ENCODE measurements at places on chromosomes 2 and 18.

- H3K27ac ChIP-seq = no peak overlapping the region
- H3K4me3 ChIP-seq = no peak overlapping the region
- no peaks in the 10 kb centered on the region for H3K4me1 ChIP-seq
Observed at GRCh38 chr2:42888321-42889245, 96.2 kb upstream of the HAAO start.

DNA sequence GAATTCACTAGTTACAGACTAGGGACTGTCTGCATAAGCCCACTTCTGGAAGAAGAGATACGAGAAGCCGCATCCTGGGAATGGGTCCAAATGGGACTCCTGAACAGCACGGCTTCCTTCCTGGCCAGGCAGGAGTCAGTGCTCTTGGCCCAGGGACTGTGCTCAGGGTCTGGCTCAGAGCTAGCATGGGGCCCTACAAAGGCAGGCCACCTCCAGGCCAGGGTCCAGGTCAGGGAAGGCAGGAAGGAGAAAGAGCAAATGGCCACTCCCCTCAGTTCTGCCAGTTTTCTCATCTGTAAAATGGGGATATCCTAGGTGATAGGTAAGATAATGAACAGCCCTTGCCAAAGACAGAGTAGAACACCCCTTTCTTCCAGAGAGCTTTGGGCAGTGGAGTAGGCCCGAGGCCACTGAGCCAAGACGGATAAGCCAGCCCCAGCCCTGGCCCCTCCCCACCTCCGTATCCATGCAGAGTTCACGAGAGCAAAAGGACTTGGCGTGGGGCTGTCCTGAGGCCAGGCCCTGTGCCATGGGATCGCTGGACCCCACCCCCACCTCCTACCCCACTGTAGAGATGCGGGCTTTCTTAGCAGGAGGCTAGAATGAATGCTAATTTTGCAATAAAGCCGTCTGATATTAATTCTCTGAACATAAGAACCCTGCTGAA lies 190.1 kb downstream of the MGAT5 start:
- H3K4me3 ChIP-seq = no peak overlapping the region
- H3K27ac ChIP-seq = peak overlapping the region; percentile 12
- H3K4me1 ChIP-seq = no peaks in the 10 kb centered on the region
- no peak for DNase-seq

- H3K27me3 ChIP-seq = no peaks in the 10 kb centered on the region
- no peaks in the 10 kb centered on the region for H3K36me3 ChIP-seq
- no peak for DNase-seq
- H3K4me1 ChIP-seq = no peaks in the 10 kb centered on the region
- H3K4me3 ChIP-seq = no peak overlapping the region
Observed at GRCh38 chr18:42475157-42475556, 520.1 kb downstream of the PIK3C3 start.

DNA sequence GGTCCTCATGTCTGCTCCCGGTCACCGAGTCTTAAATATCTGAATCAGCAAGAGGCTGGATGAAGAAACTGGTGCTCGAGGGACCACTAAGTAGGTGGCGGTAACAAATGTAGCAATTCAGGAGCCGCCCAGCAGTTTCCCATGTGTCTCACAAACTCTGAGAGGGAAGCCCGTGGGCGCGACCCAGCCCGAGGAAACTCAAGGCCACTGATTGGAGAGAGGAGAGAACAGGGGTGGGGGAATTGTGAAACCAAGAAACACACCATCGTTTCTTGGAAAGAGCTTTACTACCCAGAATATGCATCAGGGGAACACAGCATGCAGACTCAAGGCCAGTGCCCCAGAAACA lies 10.8 kb downstream of the MLPH start:
- H3K27ac ChIP-seq = no peak overlapping the region
- no peaks in the 10 kb centered on the region for H3K4me1 ChIP-seq
- H3K36me3 ChIP-seq = no peaks in the 10 kb centered on the region

- no peak overlapping the region for H3K4me3 ChIP-seq
- H3K36me3 ChIP-seq = no peaks in the 10 kb centered on the region
- no peak overlapping the region for H3K27ac ChIP-seq
- DNase-seq = no peak
- H3K27me3 ChIP-seq = no peaks in the 10 kb centered on the region
Observed at GRCh38 chr2:74253971-74254310, 55.5 kb downstream of the MTHFD2 start.

GRCh38 chr2:12964904-12965539 lies 248.3 kb downstream of the TRIB2 start:
- H3K27ac ChIP-seq = no peak overlapping the region
- peaks cover 24% of the 10 kb centered on the region for H3K27me3 ChIP-seq
- no peak for DNase-seq
- H3K4me1 ChIP-seq = no peaks in the 10 kb centered on the region

DNA sequence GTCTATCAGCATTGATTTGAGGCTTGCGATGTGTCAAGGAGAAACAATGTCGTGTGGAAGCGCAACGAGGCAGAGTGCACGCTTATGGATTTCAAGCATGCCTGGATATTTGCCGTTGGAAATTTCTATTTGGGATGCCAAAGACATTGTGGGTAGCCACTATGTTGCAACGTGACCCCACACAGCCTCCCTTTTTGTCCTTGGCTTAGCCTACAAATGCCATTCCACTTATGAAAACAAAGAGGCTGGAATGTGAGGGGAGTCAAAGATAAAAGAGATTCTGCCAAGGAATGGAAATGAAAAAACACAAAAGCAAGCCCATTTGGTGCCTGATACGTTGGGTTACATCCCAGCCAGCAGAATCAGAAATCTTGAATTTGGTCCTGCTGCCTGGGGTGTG lies 721.2 kb downstream of the GALR1 start:
- no peaks in the 10 kb centered on the region for H3K27me3 ChIP-seq
- H3K36me3 ChIP-seq = no peaks in the 10 kb centered on the region
- H3K4me3 ChIP-seq = no peak overlapping the region
- no peak for DNase-seq
- H3K4me1 ChIP-seq = no peaks in the 10 kb centered on the region

- no peak for DNase-seq
- no peak overlapping the region for H3K27ac ChIP-seq
- H3K27me3 ChIP-seq = peaks cover 7% of the 10 kb centered on the region
- H3K36me3 ChIP-seq = no peaks in the 10 kb centered on the region
- H3K4me1 ChIP-seq = no peaks in the 10 kb centered on the region
- no peak overlapping the region for H3K4me3 ChIP-seq
Observed at GRCh38 chr18:15198116-15198389, 450.1 kb downstream of the ANKRD30B start.

GRCh38 chr18:51082571-51083267 lies 52.7 kb downstream of the SMAD4 start:
- H3K4me1 ChIP-seq = peaks cover 19% of the 10 kb centered on the region
- no peaks in the 10 kb centered on the region for H3K27me3 ChIP-seq
- H3K27ac ChIP-seq = peak overlapping the region; percentile 78
- H3K36me3 ChIP-seq = peaks cover 83% of the 10 kb centered on the region

DNA sequence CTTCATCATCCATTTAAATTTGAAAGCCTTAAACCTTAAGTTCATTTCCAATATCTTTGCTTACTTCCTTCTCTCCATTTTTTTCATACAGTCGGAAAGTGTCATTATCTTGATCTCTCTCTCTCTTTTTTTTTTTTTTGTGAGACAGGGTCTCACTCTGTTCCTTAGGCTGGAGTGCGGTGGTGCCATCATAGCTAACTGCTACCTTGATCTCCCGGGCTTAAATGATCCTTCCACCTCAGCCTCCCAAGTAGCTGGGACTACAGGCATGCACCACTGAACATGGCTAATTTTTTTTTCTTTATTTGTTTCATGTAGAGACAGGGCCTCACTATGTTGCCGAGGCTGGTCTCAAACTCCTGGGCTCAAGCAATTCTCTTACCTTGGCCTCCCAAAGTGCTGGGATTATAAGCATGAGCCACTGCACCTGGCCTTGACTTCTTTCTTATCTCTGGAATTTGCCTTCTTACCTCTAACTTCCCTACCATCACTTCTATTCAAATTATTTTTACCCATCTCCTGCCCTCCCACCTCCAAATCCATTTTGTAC lies 222.2 kb downstream of the MYCN start:
- no peak overlapping the region for H3K27ac ChIP-seq
- no peaks in the 10 kb centered on the region for H3K36me3 ChIP-seq
- no peak for DNase-seq
- H3K4me3 ChIP-seq = no peak overlapping the region
- H3K4me1 ChIP-seq = no peaks in the 10 kb centered on the region

- no peaks in the 10 kb centered on the region for H3K4me1 ChIP-seq
- no peak overlapping the region for H3K27ac ChIP-seq
- no peak overlapping the region for H3K4me3 ChIP-seq
- peaks cover 10% of the 10 kb centered on the region for H3K27me3 ChIP-seq
- H3K36me3 ChIP-seq = no peaks in the 10 kb centered on the region
Observed at GRCh38 chr18:3840766-3841165, 390.8 kb downstream of the TGIF1 start.

DNA sequence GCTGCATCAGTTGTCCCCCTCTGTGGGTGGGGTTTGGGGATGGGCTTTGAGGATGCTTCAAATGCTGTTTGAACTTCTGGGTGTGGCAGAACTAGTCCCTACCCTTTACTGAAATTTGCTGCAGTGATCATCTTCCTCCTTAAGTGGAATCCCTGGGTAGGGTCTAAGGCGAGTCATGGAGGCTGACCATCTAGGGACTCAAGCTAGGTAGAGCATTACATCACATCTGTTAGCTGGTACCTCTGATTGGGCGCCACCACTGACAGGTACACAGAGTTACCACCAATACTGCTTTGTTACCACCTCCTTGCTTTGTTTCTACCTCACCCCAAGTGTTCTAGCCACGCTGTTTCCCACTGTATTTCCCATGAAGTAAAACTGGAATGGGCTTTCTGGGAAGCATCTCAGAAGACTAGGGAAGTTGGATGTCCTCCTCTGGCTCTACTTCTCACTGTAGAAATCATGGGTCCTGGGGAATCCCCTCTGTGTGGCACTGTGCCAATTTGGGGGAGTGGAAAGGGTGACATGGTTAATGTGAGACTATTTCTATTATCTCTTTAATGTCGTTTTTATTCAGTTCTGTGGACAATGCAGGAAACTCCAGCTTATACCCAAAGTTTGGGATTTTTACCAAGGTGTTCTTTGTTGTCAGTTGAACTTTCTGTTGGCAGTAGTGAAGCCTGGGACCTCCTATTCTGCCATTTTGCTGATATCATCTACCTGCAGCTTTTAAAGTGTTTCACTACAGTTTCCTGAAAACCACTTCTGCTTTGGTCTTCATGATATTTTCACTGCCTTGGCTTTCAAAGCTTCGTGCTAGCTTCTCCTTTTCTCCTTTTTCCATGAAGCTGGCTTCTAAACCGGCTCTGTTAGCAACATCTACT lies 14.5 kb upstream of the SULT1C4 start:
- peaks cover 2% of the 10 kb centered on the region for H3K27me3 ChIP-seq
- H3K4me3 ChIP-seq = no peak overlapping the region

- H3K27me3 ChIP-seq = peaks cover 2% of the 10 kb centered on the region
- no peak for DNase-seq
- no peak overlapping the region for H3K4me3 ChIP-seq
- H3K36me3 ChIP-seq = peaks cover 3% of the 10 kb centered on the region
- H3K27ac ChIP-seq = no peak overlapping the region
- no peaks in the 10 kb centered on the region for H3K4me1 ChIP-seq
Observed at GRCh38 chr2:128422571-128422970, 103.9 kb upstream of the HS6ST1 start.

DNA sequence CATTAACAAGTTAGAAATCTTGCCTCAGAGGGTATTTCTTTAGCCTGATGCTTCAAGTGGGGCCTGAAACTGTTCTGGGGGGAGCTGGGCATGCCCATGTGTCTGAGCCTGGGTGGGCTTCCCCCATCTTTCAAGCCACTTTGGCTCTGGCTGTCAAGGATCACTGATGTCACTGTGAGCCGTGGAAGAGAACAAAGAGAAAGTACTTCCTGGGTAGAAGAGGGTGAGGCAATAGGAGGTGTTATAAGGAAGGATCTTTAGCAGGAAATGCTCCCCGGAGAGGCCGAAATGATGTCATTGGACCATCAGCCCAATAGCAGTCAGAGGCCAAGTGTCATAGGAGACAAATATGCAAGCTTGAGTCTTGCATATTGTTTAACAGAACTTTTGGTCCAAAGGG lies 228.4 kb upstream of the MEX3C start:
- H3K36me3 ChIP-seq = no peaks in the 10 kb centered on the region
- DNase-seq = no peak
- no peaks in the 10 kb centered on the region for H3K4me1 ChIP-seq
- H3K27ac ChIP-seq = no peak overlapping the region
- peaks cover 12% of the 10 kb centered on the region for H3K27me3 ChIP-seq

- H3K36me3 ChIP-seq = no peaks in the 10 kb centered on the region
- no peak overlapping the region for H3K4me3 ChIP-seq
- peaks cover 3% of the 10 kb centered on the region for H3K27me3 ChIP-seq
Observed at GRCh38 chr2:170533156-170533555, 182.0 kb upstream of the SP5 start.

- H3K4me1 ChIP-seq = no peaks in the 10 kb centered on the region
- no peak for DNase-seq
- no peaks in the 10 kb centered on the region for H3K27me3 ChIP-seq
Observed at GRCh38 chr2:7765236-7765635, 848.0 kb downstream of the RNF144A start.

DNA sequence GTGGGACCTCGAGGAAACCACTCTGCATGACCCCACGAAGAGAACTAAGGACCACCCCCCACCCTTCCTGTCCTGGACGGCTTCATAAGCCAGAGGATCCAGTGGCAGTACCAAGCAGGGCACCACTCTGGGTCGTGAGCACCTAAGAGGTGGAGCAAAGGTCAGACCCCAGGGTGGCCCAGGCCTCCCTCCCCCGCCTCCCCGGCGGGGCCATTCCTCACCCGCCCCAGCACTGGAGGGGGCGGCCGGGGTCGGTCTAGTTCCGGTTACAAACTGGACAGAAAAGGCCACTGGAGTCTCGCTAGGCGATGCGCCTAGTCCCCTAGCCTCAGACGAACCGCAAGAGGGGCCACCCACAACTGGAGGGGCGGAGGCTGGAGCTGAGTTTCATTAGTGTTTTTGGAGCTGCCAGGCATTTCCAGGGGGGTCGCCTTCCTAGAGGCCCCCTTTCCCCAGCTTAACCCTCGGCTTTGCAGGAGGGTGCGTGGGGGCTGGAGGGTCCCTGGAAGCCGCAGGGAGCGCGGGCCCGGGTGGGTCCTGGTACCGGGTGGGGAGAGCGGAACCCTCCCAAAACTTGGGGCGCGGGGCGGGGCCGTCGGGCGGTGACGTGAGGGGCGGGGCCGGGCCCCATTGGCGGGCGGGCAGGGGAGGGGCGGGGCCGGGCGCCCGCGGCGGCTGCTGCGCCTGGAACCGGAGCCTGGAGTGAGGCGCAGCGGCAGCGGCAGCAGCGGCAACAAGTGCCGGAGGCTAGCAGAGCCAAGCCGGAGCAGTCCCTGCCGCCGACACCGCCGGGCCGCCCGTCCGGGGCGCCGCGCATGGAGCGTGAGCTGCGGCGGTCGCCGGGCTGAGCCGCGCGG lies at the start of gene B3GNT2:
TSS of gene B3GNT2 (plus strand) at position 695 of the 857 bp plus-strand sequence. CDS start 26,106 bp downstream, outside the sequence.
- H3K4me1 ChIP-seq = peaks cover 38% of the 10 kb centered on the region
- H3K36me3 ChIP-seq = peaks cover 5% of the 10 kb centered on the region
- H3K4me3 ChIP-seq = peak within 1 kb of the TSS; percentile 92
- H3K27ac ChIP-seq = peak within 1 kb of the TSS; percentile 89
- DNase-seq = peak; percentile 81

Measured in activated B cell treated with CpG ODN at 0.5 μM for 24 hours (primary cell).